Type B pancreatic cell (in vitro differentiated cells): ENCODE measurements at places on chromosomes 6 and 20. TPM values are rescaled to one million over a fixed set of nuclear protein-coding genes. Genes with fewer than 3 reads are reported as not detected.

DNA sequence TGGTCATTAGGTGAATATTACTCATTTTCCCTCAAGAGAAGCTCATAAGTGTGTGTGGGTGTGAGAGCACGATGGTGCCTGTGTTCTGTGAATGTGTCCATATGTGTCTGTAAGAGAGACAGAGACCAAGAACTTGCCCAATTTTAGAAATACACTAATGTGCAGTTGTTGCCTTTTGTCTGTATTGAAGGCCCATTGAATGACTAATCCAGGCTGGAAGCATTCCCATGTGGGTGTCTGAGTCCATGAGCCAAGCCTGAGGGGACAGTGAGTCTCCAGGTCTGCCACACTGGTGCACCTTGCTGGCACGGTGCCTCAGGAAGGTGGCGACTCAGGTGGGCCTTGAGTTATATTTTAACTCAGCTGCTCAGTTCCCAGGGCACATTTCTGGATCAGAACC is 25.5 kb upstream of the ASXL1 start:
- no peak overlapping the region for H3K4me3 ChIP-seq
- no peak for DNase-seq
- peaks cover 16% of the 10 kb centered on the region for H3K36me3 ChIP-seq
- peaks cover 5% of the 10 kb centered on the region for H3K4me1 ChIP-seq
- H3K27me3 ChIP-seq: no peaks in the 10 kb centered on the region

GRCh38 chr6:156953127-156953478 is 175.9 kb downstream of the ARID1B start:
- H3K4me3 ChIP-seq: peak overlapping the region; percentile 78
- H3K27me3 ChIP-seq: no peaks in the 10 kb centered on the region
- peak overlapping the region; percentile 88 for H3K27ac ChIP-seq
- H3K36me3 ChIP-seq: peaks cover 6% of the 10 kb centered on the region
- no peak for DNase-seq

DNA sequence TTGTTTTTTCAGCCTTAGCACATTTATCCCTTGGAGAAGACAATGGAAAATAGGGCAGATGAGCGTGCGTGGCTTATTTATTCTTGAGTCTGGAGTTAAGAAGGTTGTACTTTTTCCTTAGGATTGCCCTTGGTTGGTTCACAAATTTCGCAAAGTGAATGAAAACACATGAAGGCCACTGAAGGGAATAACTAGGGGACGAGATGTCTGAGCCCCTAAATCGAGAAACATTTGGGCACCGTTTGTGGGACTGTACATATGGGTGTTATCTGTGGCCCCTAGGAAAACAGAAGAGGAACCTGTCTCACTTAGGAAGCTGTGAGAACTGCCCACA is 19.4 kb upstream of the TRIM27 start:
- H3K27ac ChIP-seq: peak overlapping the region; percentile 95
- H3K27me3 ChIP-seq: peaks cover 18% of the 10 kb centered on the region
- peaks cover 28% of the 10 kb centered on the region for H3K4me1 ChIP-seq

DNA sequence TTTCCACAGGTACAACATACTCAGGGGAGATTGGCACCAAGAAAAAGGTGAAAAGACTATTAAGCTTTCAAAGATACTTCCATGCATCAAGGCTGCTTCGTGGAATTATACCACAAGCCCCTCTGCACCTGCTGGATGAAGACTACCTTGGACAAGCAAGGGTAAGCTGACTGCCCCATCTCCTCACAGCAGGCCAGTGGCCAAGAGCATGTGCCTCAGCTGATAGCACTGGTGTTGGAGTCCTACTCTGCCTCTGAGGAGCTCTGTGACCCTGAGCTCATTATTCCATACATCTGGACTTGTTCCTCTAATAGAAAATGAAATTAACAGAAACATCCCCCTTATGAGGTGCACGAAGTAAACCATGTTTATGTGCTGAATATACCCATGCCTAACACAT is 102.8 kb downstream of the MTFR2 start:
- no peaks in the 10 kb centered on the region for H3K27me3 ChIP-seq
- H3K4me3 ChIP-seq: no peak overlapping the region
- no peak for DNase-seq
- H3K4me1 ChIP-seq: no peaks in the 10 kb centered on the region
- no peak overlapping the region for H3K27ac ChIP-seq

NDRG3 gene
- 24.9 and 31.5 TPM in 2 replicates for total RNA-seq

DNA sequence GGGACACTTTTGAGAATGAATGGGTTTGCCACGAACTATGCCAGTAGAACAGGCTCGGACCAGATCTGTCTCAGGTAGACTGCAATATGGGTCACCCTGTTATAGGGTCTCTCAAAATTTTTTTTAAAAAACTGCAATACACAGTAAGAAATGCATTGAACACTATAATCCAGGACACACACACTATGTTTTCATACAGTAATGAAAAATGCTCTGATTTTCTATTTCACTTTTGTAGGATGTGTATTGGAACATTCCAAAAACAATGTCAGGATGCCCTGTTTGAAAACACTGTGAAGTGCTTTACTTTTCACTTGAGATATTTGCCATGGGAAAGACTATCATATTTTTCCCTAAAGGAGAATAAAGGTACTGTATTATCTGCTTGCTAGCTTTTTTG is 25.1 kb downstream of the PARD6B start:
- H3K27me3 ChIP-seq: no peaks in the 10 kb centered on the region
- H3K27ac ChIP-seq: no peak overlapping the region
- peaks cover 3% of the 10 kb centered on the region for H3K36me3 ChIP-seq

PRSS16 gene
- 10.5 and 28.9 TPM in 2 replicates for total RNA-seq

DNA sequence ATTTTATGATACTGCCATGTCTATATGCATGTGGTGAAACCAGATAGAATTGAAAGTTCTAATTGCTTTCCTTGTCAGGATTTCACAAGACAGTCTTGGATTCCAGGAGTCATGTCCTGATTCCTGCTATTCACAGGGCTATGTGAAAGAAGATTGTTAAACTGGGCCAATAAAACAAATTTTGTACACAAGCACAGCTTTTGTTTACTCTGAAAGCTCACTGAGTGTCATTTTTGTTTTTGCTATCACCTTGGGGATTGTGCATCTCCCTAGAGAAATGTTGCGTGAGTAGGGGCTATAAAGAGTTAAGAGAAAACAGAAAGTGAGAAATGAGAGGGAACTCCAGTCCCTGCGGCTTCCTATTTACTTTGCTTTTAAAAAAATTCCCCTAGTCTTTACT is 627.5 kb downstream of the PKHD1 start:
- no peak overlapping the region for H3K4me3 ChIP-seq
- no peak overlapping the region for H3K27ac ChIP-seq
- H3K36me3 ChIP-seq: no peaks in the 10 kb centered on the region

- peaks cover 22% of the 10 kb centered on the region for H3K4me1 ChIP-seq
- DNase-seq: no peak
- H3K27me3 ChIP-seq: no peaks in the 10 kb centered on the region
Observed at GRCh38 chr6:4482461-4482860, 293.7 kb upstream of the CDYL start.

DNA sequence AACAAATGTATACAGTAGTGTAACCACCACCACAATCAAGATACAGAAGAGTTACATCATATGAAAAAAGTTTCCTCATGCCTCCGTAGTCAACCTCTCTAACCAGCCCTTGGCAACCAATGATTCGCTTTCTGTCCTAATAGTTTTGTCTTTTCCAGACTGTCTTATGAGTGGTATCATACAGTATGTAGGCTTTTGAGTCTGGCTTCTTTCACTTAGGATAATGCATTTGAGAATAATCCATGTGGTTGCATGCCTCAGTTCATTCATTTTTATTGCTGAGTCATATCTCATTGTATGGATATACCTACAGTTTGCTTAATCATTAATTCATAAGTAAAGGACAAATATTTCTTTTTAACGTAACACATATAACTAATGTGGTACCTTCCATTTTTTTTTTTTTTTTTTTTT is 86.4 kb upstream of the RIPOR2 start:
- no peak for DNase-seq
- H3K36me3 ChIP-seq: no peaks in the 10 kb centered on the region
- peaks cover 17% of the 10 kb centered on the region for H3K4me1 ChIP-seq

MDFI gene
- total RNA-seq: 53.9 and 94.5 TPM in 2 replicates

DNA sequence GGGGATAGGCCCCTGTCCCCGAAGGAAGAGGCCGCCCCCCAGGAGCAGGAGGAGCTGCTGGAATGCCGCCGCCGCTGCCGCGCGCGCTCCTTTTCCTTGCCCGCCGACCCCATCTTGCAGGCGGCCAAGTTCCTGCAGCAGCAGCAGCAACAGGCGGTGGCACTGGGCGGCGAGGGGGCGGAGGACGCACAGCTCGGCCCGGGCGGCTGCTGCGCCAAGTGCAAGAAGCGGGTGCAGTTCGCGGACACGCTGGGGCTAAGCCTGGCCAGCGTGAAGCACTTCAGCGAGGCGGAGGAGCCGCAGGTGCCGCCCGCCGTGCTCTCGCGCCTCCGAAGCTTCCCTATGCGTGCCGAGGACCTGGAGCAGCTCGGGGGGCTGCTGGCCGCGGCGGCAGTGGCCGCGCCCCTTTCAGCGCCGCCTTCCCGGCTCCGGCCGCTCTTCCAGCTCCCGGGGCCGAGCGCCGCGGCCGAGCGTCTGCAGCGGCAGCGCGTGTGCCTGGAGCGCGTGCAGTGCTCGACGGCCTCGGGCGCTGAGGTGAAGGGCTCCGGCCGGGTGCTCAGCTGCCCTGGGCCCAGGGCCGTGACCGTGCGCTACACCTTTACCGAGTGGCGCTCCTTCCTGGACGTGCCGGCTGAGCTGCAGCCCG is 630 bp downstream of the PPP1R3G start:
- no peak overlapping the region for H3K27ac ChIP-seq
- peaks cover 48% of the 10 kb centered on the region for H3K27me3 ChIP-seq
- peaks cover 6% of the 10 kb centered on the region for H3K36me3 ChIP-seq
- H3K4me3 ChIP-seq: peak overlapping the region; percentile 65
- H3K4me1 ChIP-seq: peaks cover 6% of the 10 kb centered on the region

DNA sequence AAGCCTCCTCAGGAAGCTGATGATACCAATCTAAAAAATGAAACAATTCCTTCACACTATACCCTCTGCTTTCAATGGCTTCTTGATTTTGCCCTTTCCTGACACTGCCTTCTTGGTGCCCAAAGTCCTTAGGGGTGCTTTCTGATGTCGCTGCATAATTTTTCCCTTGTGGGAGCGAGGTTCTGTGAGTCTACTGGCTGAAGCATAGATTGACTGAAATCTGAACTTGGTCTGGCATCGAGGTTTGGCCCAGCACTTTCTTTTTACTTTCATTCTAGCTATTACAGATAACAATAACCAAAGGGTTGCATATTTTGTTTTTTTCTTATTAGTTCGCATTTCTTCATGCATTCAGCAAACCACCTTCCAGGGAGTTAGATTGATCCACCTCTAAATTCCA is 65.8 kb downstream of the E2F3 start:
- DNase-seq: no peak
- H3K4me3 ChIP-seq: no peak overlapping the region
- H3K27me3 ChIP-seq: no peaks in the 10 kb centered on the region
- no peaks in the 10 kb centered on the region for H3K4me1 ChIP-seq

WFDC5 gene
- total RNA-seq: 0.41 and 0.74 TPM in 2 replicates

DNA sequence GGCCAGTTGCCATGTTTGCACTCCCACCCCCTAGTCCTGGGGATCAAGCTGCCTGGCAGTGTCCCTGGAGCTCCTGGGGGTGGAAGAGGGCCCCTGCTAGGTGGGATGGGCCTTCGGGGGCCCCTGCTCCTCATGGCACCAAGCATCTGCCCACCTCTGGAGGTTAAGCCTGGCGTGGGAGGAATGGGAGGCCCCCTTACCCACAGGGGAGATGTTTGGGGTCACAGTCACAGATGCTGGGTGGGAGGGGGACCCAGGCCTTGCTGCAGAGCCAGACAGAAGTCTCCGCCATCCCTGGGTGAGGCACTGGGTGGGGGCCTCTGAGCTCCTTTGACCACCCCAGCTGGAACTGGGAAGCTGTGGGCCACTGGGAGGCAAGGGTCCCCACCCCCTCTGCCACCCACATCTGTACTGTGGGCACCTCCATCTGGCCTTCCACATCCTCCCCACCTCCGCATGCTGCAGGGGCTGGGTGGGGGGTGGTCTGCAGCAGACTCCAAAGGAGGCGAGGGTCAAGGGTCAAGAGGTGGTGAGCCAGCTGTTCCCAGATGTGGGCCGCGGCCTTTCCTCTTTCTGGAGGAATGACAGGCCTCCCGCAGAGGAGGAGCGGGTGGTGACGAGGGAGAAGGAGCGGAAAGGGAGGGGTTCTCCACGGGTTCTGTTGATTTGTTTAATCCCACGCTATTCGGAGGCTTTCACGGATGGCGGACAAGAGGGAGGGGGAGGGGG is 41.5 kb downstream of the YTHDF1 start:
- peaks cover 5% of the 10 kb centered on the region for H3K4me1 ChIP-seq
- H3K27ac ChIP-seq: no peak overlapping the region
- H3K4me3 ChIP-seq: peak overlapping the region; percentile 41
- DNase-seq: no peak
- H3K36me3 ChIP-seq: no peaks in the 10 kb centered on the region

DNA sequence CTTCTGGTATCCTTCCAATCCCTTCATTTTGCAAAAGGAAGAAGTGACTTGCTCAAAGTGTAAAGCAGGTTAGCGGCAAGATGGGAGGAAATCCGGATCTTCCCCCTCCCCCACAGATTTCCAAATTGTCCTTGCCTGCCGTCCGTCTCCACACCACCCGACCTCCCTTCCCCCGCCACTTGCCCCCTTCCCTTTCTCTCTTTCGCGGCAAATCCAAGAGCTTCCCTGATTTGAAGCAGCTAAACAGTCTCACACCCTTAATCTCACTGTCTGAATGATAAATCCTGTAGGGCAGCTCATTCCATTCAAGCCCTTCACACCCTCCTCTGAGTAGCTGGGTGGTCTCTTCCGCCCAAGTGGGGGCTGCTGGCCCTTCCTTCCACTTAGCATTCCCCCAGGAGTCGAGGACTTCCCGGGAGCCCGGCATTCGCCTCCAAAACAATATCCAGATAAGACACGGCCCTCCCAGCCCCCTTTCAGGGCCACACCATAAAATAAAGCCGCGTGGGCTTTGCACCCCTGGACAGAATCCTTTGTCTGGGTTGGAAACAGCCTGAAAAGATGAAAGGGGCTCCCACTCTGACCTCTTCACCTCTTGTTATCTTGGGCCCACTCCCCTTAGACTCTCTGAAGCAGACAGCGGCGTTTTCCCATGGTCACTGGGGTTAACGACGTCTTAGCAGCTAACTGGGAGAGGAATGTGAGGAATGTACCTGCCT is 44.0 kb upstream of the PIM1 start:
- H3K4me1 ChIP-seq: peaks cover 41% of the 10 kb centered on the region
- H3K27ac ChIP-seq: peak overlapping the region; percentile 97
- H3K36me3 ChIP-seq: no peaks in the 10 kb centered on the region
- DNase-seq: peak; percentile 72

DNA sequence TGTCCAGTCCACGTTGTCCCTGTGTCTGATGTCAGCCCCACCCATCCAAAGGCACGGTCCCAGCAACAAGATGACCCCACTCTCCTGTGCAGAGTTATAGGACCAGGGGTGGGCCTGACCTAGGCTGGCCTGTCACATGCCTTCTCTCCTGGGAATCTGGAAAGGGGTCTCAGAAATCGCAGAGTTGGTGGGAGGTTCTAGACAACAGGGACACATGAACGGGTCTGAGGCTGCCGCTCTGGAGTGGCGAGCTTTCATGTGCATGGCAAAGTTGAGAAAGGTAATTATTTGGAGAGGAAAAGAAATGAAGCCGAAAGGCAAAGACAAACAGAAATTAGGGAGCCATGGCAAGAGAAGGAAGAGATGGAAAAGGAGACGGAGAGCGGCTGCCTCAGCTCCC is 29.5 kb downstream of the BFSP1 start:
- no peak overlapping the region for H3K4me3 ChIP-seq
- DNase-seq: peak; percentile 50
- no peaks in the 10 kb centered on the region for H3K36me3 ChIP-seq

GRCh38 chr6:140779341-140779740 is 1353.4 kb upstream of the GJE1 start:
- no peak overlapping the region for H3K27ac ChIP-seq
- H3K4me3 ChIP-seq: no peak overlapping the region
- H3K4me1 ChIP-seq: peaks cover under 1% of the 10 kb centered on the region
- H3K27me3 ChIP-seq: no peaks in the 10 kb centered on the region

- H3K4me1 ChIP-seq: no peaks in the 10 kb centered on the region
- H3K36me3 ChIP-seq: peaks cover 11% of the 10 kb centered on the region
- H3K27me3 ChIP-seq: no peaks in the 10 kb centered on the region
- no peak overlapping the region for H3K4me3 ChIP-seq
Observed at GRCh38 chr6:134956032-134956431, 6.1 kb upstream of the ALDH8A1 start.

TRDN gene
- 0.34 and 1.3 TPM in 2 replicates for total RNA-seq
